Stimulated activated CD8-positive, alpha-beta memory T cell treated with anti-CD3 and anti-CD28 coated beads, Interleukin-4, amount 100 ng/mL, for 4 hours (primary cell): ENCODE measurements at places on chromosomes 3 and 15.
A peak's percentile ranks its signal among the peaks of the same experiment; 100 is the strongest.

DNA sequence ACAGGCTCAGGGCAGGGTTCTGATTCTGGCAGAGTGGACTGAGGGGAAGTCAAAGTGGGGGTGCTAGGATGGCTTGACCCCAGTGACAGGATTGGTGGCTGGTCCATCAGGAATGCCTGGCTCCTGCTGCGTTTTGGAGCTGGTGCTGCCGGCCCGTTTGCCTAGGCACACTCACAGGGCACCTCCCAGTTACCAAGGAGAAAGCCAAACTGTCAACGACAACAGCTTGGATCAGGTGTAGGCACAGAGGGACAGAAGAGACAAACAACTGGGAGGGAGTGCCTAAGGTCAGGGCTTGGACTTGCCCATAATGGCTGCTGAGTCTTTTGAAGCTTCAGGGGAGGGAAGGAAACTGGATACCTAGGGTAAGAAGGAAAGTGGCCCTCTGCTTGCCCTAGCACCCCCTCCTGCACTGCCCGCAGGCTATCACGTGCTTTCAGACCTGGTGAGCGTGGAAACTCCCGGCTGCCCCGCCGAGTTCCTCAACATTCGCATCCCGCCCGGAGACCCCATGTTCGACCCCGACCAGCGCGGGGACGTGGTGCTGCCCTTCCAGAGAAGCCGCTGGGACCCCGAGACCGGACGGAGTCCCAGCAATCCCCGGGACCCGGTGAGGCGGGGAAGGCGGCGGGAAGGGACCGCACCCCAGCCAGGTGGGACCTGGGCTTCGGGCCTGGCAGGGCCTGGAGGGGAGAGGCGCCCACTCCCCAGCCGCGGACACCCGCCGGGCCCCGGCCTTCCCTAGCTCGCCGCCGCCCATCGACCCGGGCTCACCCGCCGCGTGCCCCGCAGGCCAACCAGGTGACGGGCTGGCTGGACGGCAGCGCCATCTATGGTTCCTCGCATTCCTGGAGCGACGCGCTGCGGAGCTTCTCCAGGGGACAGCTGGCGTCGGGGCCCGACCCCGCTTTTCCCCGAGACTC lies 5.1 kb downstream of the DUOX1 start:
- DNase-seq, result no peak

GRCh38 chr3:194056731-194057415 lies 79.1 kb upstream of the HES1 start:
- no peak for DNase-seq

DNA sequence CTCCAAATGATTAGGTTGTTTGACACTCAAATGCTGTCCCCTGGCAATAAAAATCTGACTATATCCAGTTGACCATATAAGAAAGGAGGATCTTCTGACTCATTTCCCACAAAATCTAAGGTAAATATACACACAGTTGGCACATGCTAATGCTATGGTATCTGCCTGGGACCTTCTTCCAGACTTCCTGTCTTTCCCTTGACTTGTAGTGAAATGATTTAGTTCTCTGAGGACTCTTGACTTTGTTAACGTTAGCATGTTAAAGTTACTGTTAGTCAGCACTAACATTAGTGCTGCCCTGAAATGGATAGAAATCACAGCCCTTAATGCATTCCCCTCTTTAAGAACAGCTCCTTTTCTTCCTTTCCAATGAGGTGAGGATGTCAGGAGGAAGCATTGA lies 124.3 kb upstream of the LSAMP start:
- no peak for DNase-seq

GRCh38 chr3:13158871-13159270 lies 85.6 kb upstream of the IQSEC1 start:
- DNase-seq, result no peak

- DNase-seq, result no peak
Measured at GRCh38 chr3:186678604-186679003, 12.8 kb downstream of the HRG start.

GRCh38 chr15:73265536-73266153 lies 103.1 kb downstream of the HCN4 start:
- DNase-seq, result peak; percentile 10

- no peak for DNase-seq
Measured at GRCh38 chr3:32973982-32974381, 22.5 kb downstream of the CCR4 start.

GRCh38 chr3:197302696-197303341 lies 4.4 kb upstream of the DLG1 start:
- no peak for DNase-seq

DNA sequence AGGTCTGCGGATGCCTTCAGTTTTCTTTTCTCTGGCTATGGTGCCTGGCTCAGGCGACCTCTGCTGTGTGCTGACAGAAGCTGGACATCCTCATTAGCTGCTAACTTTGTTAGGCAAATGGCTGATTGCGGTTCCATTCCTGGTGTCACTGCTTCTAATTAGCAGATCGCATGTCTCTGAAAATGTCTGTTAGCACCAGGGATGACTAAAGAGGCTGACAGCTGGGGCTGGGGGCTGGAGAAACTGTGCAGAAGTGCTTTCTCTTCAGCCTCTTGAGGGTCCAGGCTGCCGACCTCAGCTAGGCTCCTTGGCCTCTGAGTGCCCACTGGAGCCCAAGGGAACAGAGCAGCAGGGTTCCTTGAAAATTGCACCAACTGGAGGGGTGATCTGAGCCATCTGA lies 39.3 kb downstream of the CHCHD6 start:
- no peak for DNase-seq

- no peak for DNase-seq
Measured at GRCh38 chr3:70824078-70824477, 511.6 kb upstream of the MDFIC2 start.

DNA sequence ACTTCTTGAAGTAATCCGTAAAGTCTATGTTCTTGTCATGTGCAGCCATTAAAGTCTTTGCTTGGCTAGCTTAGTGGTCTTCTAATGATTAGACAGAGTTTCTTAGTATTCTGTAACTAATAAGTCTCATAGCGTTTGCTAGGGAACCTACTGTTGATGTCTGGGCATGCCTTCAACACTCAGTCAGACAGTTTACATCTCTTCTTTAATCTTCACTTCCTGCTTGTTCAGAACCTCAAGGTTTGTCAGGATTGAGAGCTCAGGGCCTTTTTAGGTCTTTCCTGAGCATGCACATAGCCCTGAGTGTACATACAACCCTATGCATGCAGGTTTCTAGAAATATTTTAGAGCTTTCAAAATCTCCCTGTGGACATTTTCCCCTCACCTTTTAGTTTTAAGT lies 426.3 kb downstream of the AGBL1 start:
- no peak for DNase-seq

GRCh38 chr15:44096596-44096995 lies 98.5 kb downstream of the FRMD5 start:
- no peak for DNase-seq

GRCh38 chr15:41967506-41968206 lies 4.7 kb downstream of the EHD4 start:
- DNase-seq, result no peak

DNA sequence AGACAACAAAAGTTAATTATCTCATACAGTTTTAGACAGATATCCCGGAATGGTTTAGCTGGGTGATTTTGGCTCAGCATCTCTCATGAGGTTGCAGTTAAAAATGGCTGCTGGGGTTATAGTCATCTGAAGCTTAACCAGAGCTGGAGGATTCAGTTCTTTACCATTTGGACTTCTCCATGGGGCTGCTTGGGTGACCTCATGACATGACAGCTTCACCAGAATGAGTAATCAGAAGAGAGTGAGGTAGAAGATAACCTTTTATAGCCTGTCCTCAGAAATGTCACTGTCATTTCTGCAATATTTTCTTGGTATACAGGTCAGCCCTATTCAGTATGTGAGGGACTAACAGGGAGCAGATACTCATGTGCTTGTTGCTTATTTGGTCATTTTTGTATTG lies 30.9 kb downstream of the TFG start:
- no peak for DNase-seq

DNA sequence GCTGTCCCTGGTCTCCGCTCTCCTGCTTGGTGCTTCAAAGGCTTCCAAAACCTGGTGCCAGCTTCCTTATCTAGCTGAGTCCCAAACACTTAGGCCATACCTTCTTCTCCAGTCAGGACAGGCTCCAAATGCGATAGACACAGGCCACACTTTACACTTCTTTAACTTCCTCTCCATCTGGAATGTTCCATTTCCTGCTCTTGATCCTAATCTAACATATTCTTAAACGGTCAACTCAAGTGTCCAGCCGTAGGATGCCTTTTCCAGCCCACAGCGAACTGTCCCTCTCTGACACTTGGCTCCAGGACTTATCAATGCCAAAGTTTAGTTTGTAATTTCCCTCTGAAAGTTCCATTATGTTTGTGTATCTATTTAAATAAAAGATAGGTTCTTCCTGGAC lies 19.2 kb upstream of the PLA2G4F start:
- DNase-seq, result no peak

DNA sequence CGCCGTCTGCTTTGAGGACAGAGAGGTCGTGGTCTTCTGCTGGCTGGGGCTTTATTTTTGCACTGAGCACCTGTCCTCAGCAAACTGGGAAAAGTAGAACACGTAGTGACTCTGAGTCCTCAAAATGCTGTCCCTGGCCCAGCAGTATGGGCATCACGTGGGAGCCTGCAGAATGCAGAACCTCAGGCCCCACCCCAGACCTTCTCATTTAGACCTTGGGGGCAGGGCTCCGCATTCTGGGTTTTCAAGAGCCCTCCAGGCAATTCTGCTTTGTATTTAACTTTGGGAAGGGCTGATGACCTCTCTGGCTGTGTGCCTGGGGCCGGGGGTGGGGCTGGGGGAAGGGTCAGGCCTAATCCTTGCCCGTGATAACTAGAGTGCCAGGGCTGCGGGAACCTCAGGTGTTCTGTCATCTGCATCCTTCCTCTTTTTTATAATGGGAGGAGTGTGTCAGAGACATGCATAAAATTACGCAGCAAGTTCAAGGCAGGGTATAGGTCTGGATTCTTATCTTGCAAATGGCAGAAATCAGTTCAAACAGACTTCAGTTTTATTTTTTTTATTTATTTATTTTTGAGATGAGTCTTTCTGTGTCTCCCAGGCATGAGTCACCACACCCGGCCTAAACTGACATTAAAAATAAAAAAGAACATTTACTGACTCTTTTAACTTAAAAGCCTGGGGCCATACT lies 11.1 kb downstream of the SLC6A6 start:
- DNase-seq, result no peak

- peak; percentile 20 for DNase-seq
Measured at GRCh38 chr3:187919048-187919447, 173.8 kb upstream of the BCL6 start.

GRCh38 chr15:79045041-79045440 lies 45.5 kb downstream of the RASGRF1 start:
- no peak for DNase-seq

DNA sequence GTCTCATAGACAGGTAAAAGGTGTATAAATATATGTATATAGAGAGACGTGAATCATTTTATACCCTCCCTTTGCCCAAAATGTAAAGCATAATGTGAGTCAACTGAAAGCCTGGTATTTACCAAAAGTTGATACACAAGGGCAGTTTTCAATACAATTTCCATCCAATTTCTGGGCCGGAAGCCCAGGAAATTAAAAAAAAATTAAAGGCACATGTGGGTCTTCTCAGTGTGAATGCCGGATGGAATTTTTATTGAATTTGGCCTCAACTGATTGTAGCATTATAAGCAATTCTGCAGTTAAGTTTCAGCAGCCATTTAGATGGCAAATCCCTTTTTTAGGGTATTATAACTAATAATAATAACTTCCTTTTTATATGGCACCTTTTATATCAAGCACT lies 3.3 kb upstream of the CNTN3 start:
- DNase-seq, result no peak

GRCh38 chr15:89502867-89503595 lies 6.6 kb upstream of the RHCG start:
- DNase-seq, result no peak

GRCh38 chr3:119998166-119998565 lies 96.1 kb downstream of the GSK3B start:
- DNase-seq, result no peak

GRCh38 chr3:127750226-127751031 lies 71.9 kb downstream of the MGLL start:
- DNase-seq, result no peak

GRCh38 chr3:166052440-166052839 lies 215.2 kb upstream of the BCHE start:
- DNase-seq, result no peak

DNA sequence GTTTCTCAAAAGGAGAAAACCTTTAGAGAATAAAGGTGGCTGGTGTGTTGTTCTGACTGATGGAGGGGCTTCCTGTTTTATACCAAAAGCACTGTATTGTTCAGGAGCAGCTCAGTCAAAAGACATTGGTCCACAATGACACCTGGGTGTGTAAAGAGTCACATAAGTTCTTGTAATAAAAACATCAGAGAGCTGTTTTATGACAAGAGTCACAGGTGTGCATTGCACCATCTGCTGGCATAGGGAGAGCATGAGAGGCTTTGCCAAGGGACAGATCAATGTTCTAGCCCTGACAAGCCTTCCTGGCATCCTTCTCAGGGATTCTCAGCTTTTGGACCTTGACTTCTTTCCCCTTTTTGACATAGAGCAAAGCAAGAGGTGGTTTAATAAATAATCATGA lies 20.4 kb downstream of the ARPP21 start:
- DNase-seq, result no peak

GRCh38 chr3:193897731-193898180 lies 238.2 kb upstream of the HES1 start:
- DNase-seq, result no peak

GRCh38 chr15:88300861-88301260 lies 44.3 kb upstream of the NTRK3 start:
- no peak for DNase-seq

DNA sequence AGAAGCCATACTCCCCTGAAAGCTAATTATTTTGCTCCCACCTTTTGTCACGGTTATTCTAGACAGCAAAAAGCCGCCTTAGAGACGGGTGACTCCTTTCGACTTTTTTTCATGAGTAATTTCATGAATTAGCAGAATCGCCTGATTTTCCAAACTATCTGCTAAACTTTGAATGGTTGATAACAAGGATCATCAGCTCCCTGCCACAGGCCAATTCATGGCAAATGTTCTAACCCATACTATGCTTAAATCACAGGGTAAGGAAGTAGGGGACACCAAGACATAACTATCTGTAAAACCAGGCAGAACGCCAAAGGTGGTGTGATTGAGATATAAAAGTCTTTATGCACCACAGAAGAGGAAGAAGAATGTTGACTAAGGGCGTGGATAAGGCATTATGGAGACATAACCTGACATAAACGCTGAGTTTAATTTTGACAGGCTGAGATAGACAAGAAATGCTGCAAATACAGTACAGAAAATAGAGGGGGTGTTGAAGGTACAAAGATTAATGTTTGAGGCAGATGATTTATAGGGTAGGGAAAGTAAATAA lies 891 bp upstream of the DMXL2 start:
- DNase-seq, result no peak

- no peak for DNase-seq
Measured at GRCh38 chr15:20671675-20672074, 130.1 kb upstream of the GOLGA6L6 start.

DNA sequence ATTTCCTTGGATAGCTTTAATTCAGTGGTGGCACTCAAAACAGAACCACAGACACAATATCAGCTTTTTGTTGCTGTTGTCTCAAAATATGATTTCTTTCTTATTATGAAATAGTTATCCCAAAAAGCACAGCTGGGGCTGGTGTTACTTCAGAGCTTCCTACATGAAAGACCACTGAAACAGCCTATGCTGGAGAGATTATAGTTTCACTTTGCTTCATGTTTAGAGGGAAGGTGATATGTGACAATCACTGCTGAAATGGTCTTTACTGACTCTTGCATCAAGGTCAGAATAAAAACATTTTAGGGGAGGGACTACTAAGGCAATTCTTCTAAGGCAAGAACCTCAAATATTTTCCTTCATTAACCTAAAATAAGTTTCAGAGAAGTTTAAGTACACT lies 190.7 kb downstream of the TNIK start:
- DNase-seq, result no peak
